ENCODE measurements at places on chromosomes 12 and 14.

- no peak for DNase-seq
Observed at GRCh38 chr12:112422531-112422930, 3.8 kb downstream of the PTPN11 start.

DNA sequence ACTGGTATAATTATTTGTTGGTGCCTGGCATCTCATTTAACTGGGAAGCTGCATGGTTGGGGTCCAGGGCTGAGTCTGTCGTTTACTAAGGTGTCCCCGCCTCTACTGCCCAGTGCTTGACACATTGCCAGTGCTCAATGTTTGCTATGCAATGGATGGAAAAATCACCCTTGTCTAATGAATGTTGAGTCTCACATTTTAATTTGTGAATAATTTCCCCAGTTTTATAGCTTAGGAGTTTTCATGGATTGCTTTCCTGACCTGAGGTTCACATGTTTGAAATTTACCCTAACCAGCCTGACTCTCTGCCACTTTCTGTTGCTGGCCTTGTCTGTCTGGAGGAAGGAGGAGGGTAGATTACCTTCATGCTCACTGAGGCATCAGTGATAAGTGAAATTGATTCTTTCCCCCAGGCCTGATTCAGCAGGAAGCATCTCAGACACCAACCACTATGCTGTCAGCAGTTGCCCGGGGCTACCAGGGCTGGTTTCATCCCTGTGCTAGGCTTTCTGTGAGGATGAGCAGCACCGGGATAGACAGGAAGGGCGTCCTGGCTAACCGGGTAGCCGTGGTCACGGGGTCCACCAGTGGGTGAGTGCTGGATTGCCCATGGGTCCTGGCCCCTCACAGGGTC, 2.4 kb downstream of the DHRS2 start:
- DNase-seq = no peak

- no peak for DNase-seq
Observed at GRCh38 chr14:78141590-78141989, 28.6 kb upstream of the NRXN3 start.

DNA sequence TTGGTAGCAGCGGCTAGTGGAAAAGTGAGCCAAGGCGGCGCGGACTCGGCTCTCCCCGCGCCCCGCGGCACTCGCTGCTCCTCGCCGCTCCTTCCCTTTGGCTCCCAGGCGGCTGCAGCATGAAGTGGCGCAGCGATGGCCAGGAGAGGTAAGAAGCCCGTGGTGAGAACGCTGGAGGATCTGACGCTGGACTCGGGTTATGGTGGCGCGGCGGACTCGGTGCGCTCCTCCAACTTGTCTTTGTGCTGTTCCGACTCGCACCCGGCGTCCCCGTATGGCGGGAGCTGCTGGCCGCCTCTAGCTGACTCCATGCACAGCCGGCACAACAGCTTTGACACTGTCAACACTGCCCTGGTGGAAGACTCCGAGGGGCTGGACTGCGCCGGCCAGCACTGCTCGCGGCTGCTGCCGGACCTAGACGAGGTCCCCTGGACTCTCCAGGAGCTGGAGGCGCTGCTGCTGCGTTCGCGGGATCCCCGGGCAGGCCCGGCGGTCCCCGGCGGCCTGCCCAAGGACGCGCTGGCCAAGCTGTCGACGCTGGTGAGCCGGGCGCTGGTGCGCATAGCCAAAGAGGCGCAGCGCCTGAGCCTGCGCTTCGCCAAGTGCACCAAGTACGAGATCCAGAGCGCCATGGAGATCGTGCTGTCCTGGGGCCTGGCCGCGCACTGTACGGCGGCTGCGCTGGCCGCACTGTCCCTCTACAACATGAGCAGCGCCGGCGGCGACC, 225.6 kb upstream of the CRY1 start:
- DNase-seq = peak; percentile 52

DNA sequence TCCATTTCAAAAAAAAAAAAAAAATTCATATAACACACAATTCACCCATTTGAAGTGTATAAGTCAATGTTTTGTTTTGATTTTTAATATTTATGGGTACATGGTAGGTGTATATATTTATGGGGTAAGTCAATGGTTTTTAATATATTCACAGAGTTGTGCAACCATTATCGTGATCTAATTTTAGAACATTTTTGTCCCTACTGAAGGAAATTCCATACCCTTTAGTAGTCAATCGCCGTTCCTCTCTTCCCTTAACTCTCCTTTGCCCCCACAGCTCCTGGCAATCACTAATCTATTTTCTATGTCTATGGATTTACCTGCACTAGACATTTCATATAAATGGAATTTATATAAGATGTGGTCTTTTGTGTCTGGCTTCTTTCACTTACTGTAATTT, 92.8 kb downstream of the TRAFD1 start:
- DNase-seq = peak; percentile 8

DNA sequence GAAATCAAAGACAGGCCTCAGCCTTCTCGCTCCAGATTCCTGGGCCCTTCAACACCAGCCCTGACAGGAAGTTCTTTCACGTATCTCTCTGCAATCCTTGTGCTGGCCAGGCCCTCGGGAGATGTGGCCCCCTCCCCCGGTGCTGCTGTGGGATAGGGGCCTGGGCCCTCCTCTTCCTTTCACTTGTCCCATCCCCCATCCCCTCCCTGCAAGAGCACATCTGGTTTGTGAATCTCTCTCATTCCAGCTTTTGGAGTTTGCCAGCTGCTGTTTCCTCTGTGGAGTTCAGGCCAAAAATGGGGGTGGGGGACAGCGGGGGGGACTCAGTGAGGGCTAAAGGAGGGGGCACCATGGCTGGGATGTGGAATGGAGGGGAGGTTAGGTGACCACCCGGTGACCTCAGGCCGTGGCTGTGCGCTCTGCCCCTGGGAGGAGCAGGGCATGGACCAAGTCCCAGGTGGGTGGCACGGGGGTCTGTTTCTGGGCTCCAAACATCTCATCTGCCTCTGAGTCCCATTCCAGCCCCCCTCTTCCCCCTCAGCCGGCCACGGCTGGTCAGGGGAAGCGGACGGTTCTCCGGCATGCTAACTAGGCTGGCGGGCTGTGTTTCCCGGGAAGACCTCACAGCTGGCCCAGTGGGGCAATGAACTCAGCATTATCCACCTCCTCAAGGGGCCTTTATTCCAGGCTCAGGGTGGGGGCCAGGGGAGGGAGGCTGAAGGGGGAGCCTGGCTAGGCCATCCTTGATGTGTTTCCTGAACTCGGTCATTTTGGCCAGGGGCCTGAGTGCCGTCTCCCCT, 7.4 kb downstream of the LRP1 start:
- DNase-seq = peak; percentile 79

DNA sequence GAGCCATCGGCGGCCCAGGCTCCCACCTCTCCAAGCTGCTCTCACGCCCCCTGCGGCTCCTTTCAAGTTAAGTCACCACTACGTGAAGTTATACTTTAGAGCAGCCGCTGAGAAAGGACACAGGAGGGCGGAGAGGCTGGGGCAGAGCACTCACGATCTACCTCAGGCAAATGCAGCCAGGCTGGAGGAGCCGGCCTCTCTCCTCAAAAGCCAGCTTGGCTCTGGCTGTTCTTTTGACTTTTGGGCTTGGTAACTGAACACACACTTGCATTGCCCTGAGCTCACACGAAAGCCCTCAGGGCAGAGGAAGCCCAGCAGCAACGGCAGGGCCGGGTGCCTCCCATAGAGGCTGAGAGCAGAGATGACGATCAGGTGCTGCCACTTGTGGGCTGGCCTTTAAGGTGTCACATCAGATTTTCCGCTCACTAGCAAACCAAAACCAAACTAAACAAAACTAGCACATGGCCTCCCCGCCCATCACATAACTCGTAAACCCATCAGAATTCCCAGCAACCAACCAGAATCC, 75.2 kb downstream of the PITPNM2 start:
- DNase-seq = peak; percentile 56

DNA sequence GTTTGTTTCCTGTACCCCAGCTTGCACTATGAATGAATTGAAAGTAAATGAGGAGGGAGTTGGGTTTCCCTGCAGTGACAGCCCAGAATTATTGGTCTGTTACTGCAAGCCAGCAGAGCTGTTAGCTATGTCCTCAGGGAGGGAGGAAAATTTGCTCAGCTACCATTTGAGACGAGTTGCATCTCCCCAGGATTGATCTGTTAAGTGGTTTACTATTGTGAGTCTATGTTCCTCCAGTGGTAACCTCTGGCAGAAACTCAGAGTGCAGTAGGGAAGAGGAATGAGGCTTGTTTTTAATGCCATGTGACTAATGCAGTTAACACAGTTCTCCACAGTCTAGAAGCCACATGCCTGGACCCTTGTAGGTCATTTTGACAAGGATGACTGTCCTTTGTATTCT, 173.9 kb downstream of the SLC15A4 start:
- DNase-seq = no peak

DNA sequence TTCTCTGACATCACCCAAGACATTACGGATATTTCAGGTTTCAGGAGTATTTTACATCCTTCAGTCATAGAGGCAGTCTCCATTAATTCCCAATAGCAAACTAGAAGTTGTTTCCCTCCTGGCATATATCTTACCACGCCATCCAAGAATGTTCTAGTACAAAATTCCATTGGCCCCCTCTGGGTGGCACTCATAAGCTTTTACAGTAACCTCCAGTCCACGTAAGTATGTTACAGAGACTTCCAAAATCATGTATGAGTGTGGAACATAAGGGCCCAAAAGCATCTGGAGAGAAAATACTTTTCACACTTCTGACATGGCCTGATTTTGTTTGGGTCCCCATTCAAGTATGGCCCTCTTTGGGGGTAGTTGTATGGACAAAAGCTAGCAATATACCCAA, 58.1 kb upstream of the DHRS4 start:
- no peak for DNase-seq

DNA sequence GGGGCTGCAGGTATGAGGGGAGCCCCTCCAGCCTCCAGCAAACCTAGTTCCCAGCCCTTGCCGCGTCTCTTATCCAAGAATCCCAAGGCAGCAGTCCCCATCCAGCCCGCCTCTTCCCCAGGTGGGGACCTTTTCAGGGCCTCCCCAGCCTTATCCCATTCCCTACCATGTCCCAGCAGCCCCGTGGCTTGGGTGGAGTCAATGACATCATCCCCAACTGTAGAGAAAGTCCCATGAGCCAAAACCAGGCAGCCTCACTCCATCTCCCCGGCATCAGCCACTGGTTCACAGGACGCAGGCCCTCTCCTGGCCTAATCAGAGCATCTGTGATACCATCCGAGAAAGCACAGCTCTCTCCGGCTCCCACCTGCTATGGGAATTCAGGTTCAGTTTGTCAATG, 131.0 kb downstream of the NCOR2 start:
- DNase-seq = no peak

Data from fibroblast of skin of abdomen (primary cell).